Amniotic epithelial cell (primary cell): ENCODE measurements at places on chromosomes 12 and 14.

DNA sequence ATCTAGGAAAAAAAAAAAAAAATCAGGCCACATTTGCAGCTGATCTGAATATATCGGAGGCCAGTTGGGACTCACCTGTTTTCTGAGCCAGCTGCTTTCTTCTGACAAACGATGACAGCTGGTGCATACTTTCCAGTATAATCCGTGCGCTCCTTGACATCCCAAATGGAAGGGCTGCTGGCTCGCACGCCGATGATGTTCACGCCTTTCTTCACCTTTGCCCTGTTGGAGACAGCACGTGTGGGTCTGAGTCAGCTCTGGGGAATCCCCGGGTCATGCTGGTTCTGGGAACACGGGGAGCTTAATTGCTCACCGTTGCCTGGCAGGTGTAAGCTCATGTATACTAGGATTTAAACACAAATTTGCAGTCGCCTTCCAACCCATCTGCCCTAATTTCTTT lies 372.8 kb downstream of the TMEM132D start:
- no peak for DNase-seq

GRCh38 chr14:75340921-75341320 lies 62.3 kb downstream of the FOS start:
- DNase-seq = peak; percentile 7

- DNase-seq = no peak
These were observed 1.2 kb downstream of the RPH3A start for GRCh38 chr12:112792743-112793142.

DNA sequence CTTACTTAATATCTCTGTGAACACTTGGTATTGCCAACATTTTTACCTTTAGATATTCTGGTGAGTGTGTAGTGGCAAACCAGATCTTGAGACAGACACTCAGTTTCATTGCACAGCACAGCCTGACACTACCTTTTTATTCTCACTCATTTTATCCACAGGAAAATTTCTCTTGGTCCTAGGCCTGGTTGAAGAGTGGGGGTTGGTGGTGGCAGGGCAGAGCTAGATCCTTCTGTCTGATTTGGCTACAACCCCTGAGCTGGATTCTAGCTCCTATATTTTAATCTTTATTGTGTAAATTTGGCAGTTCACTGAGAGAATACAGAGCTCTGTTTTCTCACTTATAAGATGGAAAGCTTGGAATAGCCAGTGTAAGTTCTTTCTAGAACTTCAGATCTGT lies 396.9 kb downstream of the LRIG3 start:
- DNase-seq = no peak

- peak; percentile 4 for DNase-seq
These were observed 147.4 kb downstream of the RASSF9 start for GRCh38 chr12:85688837-85689236.

DNA sequence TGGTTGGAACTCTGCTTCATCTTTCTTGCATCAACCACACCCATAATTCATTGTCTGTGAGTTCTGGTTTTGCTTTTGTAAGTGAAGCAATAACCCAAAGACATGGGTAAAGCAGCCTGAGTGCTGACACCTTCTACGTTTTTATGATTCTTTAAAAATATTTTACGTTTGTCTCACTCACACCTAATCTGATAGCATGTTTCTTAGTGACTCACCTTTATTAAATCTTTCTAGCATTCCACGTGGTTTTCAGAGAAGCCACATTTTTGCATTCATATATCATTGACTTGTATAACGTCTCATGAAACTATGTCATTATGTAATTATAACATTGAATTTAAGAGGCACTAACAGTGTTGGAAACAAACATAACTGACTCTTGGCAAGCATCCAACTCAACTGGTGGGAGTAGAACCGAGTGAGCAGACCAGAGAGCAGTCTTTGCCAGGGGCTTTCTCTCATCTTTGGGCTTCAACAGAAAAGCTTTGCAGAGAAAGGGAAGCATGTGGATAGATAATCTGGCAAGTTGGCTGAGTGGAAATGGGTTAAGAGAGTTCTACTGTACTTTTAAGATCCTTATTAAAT lies 118.8 kb downstream of the TPH2 start:
- DNase-seq = peak; percentile 5

DNA sequence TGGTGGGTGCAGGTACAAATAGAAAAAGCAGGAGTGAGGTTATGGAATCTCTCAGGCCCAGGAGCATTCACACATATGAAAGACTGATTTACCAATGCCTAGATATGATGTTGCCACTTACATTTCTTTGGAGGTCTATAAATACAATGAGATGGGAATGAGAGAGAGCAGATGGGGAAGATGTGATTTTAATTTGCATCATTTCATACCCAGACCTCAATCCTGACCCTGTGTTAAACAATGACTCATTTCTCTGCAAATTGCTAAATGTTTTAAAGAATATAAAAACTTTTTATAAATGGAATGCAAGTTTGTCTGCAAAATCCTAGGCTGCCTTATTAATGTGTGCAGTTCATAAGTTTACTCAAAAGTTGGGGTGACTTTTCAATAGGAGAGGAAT lies 38.6 kb upstream of the GNG2 start:
- DNase-seq = peak; percentile 35

DNA sequence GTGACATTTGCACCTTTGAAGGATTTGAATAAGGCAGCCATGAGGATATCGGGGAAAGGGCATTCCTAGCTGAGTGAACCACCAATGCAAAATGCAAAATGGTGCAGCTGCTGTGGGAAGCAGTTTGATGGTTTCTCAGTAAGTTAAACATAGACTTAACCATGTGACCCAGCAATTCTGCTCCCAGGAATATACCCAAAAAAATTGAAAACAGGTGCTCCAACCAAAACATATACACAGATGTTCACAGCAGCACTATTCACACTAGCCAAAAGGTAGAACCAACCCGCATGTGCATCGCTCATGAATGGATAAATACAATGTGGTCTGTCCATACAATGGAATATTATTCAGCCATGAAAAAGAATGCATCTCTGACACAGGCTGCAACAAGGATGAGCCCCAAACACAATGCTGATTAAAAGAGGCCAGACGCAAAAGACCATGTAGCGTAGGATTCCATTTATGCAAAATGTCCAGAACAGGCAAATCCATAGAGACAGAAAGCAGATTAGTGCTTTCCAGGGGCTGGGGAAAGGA lies 215.0 kb upstream of the MYL2 start:
- no peak for DNase-seq

- DNase-seq = peak; percentile 62
These were observed 59.3 kb downstream of the C14orf132 start for GRCh38 chr14:96098309-96098998.

DNA sequence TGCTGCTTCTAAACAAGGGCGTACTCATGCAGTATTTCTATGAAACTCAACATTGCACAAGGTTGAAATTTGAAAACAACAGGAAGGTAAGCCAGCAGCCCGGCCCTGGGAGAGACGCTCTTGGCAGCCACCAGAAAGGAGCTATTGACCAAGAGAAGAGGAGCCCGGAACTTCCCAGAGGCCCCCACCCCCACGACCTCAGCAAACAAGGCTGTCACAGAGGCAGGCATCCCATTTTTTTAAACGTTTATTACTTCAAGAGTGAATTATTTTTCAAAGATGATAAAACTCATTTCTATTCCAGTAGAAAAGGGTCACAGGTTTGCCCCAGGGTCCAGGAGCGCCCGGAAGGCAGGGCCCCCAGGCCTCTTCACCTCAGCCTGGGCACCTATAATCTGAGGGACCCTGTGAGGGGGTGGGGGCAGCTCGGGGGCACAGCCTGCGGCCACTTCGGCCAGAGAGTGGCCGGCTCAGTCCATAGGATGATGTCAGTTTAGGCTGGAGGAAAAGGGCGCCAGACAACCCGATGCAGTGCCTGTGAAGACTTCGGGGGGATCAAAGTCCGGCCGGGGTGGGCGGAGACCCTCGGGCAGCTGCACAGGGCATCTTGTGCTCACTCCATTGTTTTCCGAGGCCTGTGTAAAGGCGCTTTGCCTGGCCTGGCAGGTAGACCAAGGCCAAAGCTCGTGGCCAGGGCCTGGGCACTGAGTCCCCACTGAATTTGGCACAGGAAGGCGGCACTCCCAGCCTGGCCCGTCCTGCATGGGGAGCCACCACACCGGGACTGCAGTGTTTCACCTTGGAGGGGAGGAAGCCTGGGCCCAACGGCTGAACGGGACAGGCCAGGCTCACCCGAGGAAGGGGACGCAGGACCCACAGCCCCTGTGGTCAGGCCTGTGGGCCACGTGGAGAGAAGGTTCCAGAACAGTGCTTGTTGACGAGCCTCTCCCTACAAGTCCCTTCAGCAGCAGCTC lies 86.0 kb downstream of the SCARB1 start:
- no peak for DNase-seq

DNA sequence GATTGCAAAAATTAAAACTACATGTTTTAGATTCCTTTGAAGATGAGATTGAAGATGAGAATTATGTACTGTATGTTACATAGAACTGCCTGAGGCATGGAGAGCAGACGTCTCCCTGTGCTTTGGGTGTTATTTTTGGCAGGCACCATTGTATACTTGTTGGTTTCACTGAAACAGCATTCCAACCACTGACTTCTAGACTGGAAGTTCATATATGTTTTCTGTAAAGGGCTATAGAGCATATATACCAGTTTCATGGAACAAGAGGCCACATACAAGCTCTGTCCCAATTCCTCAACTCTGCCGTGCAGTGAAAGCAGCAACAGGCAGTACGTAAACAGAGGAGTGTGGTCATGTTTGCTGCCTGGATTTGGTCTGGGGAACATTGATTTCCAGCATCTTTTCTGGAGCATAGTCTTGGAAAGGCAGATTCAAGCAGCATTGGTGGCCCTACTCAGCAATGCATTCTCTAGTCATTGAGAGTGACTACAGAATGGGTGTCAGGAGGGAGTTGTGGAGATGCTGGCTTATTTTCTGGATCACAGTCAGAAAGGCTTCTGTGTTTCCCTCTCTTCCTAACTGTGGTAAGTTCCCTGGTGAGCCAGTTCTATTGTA lies 57.6 kb upstream of the CNTN1 start:
- DNase-seq = no peak

DNA sequence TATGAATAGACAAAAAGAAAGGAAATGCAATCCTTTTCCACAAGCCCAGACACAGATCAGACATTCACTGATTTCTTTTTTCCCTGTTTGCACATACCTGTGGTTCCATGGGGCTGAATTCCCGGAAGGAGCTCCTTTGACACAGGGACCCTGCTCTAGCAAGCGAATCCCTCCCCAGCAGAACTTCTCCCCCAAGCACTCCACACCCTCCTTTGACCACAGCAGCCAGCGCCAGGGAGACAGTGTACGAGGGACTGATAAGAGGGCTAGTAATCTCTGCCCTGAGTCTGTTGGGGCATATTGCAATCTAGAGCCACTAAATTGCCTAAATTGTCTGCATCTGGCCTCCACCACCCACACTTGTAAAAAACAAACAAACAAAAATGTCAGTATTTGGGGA lies 83.4 kb upstream of the NTF3 start:
- no peak for DNase-seq

GRCh38 chr12:95963096-95963495 lies 20.0 kb downstream of the AMDHD1 start:
- DNase-seq = no peak

- DNase-seq = no peak
These were observed 817.2 kb downstream of the TMEM121 start for GRCh38 chr14:106343626-106344025.

DNA sequence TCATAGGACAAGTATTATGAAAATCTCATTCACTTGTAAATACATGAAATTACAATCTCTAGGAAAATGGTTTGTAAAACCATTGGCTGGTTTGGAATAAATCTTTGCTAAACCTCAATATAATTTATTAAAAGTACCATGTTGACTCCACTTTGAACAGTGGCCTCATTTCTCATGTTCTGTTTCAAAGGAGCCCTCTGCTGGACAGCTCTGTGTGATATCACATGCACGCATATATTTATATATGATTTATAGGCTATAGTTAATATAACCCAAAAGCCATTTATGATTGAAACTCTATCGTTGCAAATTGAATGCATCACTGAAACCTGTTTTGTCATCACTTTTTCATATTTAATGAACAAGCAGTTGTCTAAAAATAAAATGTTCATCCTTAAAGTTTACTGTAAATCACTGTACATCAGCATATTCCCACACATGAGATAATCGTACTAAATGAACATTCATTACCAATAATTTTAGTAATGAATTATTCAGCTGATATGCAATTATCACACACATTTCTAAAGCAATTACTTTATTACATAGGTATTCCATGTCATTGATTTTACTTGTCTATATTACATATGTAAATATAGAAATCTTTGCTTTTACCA lies 493.8 kb downstream of the NPAS3 start:
- peak; percentile 37 for DNase-seq

- no peak for DNase-seq
These were observed 65.5 kb downstream of the PELI2 start for GRCh38 chr14:56183631-56184157.

- no peak for DNase-seq
These were observed 114.6 kb downstream of the FOXN3 start for GRCh38 chr14:89302396-89302950.

DNA sequence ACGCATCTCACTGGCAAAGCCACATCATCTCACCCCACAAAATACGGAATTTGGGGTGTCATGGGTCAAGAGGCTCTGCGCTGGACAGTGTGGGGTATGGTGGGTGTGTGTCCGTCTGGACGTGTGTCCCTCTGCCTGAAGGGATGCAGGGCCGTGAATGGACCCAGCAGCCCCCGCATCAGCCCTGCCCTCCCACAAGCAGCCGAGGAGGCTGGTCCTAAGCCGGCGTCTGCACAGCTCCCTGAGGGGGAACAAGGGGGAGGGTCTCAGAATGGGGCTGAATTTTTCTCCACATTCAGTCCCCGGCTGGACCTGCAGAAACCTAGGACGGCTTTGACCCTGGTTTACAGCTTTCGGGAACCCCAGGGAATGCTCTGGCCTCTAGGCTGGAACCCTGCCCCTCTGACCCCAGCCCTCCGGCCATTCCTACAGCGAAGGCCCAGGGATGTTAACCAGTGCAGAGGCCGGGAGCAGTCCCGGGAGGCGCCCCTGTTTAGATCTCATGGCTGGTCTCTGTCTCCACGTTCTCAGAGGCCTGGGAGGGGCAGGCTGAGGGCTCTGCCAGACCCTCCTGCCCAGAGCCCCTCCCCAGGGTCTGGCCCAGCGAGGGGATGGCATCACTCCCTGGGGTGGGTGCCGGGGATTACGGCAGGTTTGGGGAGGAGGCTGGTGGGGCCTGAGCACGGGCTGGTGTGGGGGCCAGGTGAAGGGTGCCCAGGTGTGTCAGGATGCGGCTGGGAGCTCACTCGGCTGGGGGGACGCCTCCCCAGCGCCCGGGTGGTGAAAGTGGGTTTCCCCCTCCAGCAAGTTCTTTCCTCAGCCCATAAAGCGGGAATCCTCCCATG lies 156.5 kb upstream of the C14orf180 start:
- no peak for DNase-seq

DNA sequence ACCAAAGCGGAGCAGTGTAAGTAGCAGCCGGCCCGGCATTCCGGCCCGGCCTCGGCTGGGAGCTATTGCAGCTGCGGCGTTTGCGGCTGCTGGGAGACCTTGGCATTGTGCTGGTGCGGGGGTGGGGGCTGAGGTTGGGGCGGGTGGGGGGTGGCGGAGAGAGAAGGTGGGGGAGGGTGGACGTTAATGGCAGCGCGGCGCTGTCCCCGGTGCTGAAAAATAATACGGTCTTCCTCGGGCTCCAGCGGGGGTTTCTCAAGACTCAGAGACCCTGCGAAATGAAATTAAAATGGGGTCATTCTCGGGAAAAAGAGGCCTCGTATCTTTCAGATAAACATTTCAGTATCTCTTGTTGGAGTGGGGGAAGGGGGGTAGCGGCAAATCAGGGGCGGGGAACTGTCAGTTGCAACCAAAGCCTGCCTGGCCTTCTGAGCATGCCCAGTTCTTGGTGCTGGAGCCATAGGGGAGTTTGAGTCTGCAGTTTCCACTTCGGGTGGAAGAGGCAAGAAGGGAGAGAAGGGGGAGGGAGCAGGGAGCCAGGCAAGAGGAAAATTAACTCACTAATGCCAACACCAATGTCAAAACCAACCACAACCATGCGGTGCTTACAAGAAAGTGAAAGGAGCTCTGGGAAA lies 414 bp downstream of the UNC79 start:
- peak; percentile 1 for DNase-seq
